ENCODE measurements at places on chromosomes 1 and 21.
A peak's percentile ranks its signal among the peaks of the same experiment; 100 is the strongest.

DNA sequence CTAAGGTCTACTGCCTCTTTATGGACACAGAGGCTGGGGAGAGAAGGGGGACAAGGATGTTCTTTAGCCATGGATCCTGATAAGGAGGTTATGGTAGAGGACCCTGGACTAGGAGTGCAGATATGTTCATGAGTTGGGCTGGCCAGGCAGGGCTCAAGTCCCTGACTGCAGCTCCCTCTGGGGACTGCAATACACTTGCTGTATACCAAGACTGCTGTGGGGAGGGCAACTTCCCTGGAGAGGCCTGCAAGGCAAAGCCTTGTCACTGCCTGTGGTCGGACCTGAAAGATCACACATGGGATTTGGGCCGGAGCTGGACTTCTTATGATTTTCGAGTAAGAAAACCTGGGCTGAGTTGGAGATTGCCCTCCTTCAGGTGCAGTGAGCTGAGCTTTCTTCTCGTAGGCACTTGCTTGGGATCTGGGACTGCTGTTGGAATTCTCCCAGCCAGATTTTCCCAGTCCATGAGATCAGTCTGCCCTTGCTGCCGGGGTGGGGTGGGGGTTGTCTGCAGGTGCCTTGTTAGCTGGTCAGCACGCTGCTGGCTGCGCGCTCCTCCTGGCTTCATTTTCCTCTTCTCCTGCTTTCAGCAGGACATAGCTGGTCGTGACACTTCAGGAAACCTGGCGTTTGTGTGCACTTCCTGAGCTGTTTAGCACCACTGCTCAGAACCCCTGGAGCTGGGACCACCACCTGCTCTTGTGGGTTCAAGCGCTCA is 49.0 kb upstream of the KCNJ6 start:
- DNase-seq = no peak

DNA sequence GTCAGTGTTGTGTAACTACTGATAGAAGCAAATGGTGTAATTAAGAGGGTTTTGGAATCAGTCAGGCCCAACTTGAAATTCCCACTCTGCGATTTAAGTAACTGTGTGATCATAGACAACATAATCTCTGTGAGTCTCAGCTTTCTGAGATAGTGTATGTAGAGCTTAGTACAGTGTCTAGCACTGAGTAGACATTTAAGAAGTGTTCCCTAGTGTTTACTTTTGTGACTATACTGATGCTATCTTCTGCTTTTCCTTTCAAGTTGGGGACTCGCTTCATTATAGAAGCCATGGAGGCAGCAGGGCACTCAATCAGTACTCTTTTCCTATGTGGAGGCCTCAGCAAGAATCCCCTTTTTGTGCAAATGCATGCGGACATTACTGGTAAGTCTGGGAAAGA is 147.7 kb upstream of the HOOK1 start:
- DNase-seq = no peak

DNA sequence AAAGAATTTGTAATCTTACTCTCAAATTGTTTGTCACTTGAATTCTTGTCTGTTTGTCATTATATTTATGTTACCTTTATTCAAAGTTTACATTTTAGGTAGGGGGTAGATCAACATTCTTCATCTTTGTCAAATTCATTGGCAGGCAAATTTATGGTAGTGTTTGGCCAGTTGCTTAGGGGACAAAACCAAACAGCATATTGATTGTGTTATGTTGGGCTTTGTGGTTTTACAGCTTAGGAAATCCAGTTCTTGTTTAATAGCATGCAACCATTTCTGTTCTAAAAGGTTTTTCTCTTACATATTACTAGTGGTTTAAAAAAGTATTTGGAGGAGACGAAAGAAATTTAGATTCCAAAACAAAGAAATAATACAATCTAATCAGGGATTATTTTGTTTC is 91.4 kb downstream of the HMCN1 start:
- DNase-seq = no peak

DNA sequence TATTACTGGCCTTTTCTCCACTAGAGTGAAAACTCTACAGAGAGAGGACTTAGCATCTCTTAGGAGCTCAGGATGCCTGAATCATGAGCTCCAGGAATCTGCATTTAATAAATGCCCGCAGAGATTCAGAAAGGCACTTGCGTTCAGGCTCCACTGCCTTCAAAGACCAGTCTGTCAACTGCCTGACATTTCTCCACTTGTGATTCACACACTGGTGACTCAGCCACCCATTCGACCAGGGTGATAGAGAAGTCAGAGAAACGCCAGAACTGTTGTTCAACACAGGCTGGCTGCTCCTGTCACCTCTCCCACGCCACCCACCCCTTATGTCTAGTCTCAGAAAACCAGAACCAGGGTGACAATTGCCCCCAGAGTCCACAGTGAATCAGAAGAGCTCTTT is 26.9 kb upstream of the LBR start:
- peak; percentile 69 for DNase-seq

GRCh38 chr1:209513226-209513625 is 70.3 kb upstream of the CAMK1G start:
- DNase-seq = peak; percentile 6

- peak; percentile 3 for DNase-seq
Observed at GRCh38 chr1:66840929-66841328, 39.9 kb upstream of the INSL5 start.

DNA sequence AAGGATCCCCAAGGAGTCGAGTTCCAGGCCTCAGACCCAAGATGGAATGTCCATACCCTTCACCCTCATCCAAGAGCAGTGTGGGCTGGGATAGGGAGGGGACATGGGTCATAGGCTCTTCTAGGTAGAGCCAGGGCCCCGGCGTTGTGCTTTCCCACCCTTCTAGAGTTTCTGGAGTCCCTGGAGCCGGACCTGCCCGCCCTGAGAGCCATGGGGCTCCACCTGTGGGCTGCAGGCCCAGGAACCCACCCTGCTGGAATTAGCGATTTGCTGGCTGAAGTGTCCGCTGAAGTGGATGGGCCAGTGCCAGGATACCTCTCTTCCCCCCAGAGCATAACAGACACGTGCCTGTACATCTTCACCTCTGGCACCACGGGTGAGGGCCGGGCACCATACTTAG is 1.1 kb downstream of the SLC27A3 start:
- no peak for DNase-seq

DNA sequence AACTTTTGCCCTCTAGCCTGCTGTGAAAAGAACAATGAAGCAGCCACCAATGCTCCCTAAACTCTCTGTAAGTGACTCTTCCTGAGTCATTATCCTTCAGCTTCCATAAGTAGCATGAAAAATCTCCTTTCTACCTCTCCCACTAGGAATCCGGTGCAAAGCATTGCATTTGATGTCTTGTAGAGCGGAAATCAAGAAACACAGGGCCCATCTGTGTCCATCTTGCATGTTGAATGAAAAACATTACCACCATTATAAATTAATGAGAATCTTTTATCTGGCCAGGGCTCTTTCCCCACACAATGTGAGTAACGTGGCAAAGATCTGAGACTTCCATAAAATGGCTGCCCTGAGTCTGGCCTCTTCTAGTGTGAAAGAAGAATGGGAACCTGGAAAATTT is 324.4 kb downstream of the ADGRL2 start:
- no peak for DNase-seq

- DNase-seq = peak; percentile 83
Observed at GRCh38 chr1:206864939-206865671, at the start of gene IL20. IL20 (plus strand) TSS chr1:206865623; CDS start chr1:206865853, 230 bp downstream.

GRCh38 chr1:34190692-34191091 is 14.0 kb downstream of the C1orf94 start:
- no peak for DNase-seq

Data from CD4-positive, alpha-beta T cell treated with Interleukin-17A for 1 hour (primary cell).